NCI-H2081 treated with DMSO at 0.1 percent for 48 hours (cell line): ENCODE measurements at places on chromosomes 6 and 20.

DNA sequence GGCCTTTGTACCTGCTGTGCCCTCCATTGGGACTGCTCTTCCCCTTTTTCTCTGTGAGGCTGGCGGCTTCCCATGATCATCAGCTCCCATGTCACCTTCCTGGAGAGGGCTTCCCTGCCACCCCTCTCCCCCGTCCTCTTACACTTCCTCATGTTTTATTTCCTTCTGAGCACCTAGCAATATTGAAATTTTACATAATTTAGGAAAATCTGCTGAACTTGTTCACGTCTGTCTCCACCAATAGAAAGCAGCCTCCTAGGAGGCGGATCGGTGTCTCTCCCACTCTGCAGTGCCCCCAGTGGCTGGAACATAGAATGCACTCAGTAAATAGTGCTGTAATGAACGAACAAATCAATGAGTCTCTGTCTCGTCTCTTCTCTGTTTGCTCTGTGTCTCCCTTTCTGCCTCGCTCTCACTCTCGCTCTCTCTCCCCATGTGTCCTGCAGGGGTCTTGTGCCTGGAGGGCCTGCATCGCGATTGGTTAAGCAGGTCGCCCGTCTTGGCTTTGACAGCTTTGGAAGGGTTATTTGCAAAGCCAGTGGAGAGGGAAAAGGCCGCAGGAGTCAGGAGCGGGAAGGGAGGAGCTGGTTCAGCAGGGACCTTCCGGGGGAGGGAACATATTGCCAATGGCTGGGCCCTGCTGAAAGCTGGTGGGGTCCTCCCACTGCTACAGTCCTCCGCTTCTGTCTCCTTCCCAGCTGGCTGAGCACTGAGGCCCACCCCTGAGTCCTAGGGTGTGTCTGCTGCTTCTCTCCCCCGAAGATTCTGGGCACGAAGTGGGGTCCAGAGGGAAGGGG, 12.1 kb upstream of the OCSTAMP start:
- DNase-seq, result no peak

DNA sequence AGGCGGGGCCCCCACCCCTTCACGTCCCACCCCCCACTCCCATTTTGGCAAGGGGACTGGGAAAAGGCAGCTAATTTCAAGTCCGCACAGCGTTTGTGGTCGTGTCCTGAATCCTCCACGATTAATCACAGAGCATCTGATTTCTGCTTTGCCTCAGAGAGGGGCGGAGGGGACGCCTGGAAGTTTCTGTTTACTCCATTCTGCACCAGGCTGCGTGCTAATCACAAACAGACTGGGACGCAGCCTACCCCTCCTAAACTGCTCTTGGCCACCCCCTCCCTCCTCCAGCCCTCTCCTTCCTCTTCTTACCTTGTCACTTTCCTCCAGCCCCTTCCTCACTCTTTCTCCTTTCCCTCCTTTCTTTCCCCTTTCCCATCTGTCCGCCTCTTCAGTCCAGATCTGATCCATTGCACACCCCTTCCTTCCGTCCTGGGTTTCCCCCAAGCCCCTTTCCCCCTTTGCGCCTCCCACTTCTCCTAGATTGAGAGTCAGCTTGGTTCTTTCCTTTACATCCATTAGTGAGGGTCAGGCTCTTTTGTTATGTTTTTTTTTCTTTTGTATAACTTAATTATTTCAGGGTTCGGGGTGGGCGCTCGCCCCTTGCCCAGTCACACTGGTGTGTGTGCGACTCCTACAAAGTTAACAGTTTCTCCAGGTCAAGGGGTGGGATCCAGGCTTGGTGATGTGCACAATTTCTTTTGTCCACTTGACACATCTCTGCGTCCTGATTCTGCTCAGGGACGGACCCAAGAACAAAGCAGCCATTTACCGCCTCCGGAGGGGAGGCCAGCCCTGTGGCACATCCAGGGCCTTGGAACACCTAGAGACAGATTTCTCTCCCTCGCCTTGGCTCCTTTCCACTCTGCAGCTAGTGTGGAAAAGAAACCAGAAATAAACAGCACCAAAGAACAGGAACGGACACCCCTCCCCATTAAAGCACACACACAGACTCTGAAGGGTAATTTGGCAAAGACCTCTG, 520 bp upstream of the RIPOR3 start:
- DNase-seq, result no peak

- DNase-seq, result peak; percentile 54
These were observed 148.7 kb downstream of the PRL start for GRCh38 chr6:22147921-22148776.

- no peak for DNase-seq
These were observed 24.8 kb upstream of the FOXQ1 start for GRCh38 chr6:1287103-1287591.

DNA sequence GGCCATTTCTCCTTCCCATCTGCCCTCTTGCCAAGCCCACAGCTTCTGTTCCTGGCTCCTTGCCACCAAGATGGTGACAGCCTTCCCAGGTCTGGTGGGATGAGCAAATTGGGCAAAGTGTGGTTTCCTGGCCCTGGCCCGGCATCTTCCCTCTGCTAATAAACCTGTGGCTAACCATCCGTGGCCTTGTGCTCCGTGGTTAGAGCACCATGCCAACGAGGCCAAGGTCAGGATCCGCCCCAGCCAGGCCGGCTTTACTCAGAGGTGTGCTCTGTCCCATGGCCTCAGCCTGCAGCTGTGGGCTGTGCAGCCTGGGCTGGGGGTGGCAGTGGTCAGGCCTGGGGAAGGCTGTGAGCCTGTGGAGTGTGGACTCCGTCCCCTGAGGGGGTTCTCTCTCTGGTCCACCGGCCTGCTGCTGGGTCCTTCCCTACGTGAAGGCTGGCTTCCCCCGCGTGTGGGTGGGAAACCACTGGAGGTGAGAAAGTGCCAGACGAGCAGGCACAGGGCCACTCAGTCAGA, 117.4 kb downstream of the VEGFA start:
- no peak for DNase-seq
